NCI-H524 (cell line): ENCODE measurements at places on chromosomes 11 and 22.
A peak's percentile ranks its signal among the peaks of the same experiment; 100 is the strongest.

GRCh38 chr11:60370811-60371298 lies 7.5 kb upstream of the MS4A7 start:
- no peak for DNase-seq

- no peak for DNase-seq
Measured at GRCh38 chr11:107719557-107720302, 7.9 kb upstream of the SLN start.

DNA sequence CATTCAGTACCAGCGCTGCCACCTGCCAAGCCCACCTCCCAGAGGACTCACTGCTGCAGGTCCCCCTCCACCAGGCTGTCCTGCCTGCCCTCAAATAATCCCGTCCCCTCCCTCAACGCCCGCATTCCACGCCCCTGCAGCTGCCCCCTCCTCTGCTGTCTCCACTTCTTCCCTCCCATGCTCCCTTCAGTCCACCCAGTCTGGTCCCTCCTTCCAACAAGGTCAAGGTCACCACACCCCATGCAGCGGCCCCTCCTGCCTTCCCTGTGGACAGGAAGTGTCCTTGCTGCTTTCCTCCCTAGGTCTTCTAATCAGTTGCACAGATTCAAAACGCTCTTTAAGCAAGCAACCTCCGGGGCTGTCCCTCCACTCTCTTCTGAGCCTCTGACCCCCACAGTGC lies 12.1 kb downstream of the MACROD1 start:
- no peak for DNase-seq

DNA sequence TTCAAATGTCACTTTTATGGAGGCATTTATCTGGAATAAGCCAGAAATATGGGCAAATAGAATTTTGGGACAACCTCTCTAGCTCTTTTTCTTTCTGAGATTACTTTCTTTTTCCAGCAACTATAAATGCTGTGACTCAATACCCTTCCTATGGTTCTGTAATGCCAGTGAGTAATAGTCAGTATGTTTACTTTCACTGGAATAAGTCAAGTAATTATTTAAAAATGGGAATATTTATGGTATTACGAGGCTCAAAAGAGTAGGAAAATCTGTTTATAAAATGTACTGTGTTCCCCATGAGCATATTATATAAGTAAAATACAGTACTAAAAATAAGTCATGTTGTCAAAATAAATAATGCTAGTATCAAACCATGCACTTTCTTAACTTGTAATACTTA lies 750.5 kb downstream of the LUZP2 start:
- DNase-seq = no peak

DNA sequence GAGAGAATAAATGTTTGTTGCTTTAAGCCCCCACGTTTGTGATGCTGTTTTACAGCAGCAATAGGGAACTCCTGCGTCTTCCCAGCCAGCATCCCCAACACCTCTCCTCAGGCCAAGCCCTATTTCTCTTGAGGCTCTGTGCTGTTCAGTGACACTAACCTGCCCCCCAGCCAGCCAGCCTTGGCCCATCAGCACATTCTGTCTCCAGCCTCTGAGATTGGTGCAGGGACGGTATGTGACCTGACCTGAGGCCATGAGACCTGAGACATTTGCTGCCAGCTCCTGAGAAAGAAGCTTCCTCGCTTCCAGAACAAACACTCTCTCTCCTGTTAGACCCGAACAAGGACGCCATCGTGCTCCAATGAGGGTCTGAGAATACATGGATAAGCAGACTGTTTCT lies 38.5 kb upstream of the SLC35C1 start:
- DNase-seq = no peak

DNA sequence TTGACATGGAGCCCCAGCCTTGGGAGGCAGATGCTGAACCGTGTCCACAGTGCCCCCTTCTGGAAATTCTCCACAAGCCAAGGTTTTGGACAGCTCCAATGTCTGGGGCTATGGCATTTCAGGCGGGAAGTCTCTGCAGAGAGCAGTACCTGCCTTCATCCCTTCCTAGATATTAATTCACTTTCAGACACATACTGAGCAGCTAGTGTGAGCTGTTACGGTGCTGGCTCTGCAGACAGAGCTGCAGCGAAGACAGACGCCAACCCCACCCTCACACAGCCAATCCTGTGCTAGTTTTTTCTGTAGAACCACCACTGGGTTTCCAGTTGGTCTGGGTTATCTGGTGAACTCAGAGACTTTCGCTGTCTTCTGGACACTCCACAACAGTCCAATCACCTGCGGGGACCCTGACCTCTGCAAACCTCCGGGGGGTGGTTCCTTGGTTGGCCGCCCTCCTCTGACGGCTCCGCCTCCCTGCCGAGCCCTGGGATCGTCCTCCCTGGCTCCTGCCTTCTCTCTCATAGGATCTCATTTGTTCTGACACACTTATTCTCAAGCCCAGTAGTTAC lies 9.1 kb downstream of the LMF2 start:
- peak; percentile 36 for DNase-seq

DNA sequence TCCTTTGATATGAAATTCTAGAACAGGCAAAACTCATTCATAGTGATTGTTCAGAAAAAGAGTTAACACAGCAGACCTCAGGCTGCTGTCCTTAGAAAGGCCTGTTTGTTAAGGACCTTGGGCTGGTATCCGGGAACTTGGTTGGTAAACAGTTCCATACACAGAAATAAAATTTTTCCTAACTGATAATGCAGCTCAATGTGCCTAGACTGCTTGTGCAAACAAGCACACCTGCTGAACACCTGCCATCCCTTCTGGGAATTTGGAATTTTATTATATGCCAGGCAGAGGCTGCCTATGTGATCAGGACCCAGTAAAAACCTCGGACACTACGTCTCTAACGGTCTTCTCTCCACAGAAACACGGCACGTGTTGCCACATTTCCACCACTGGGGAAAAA lies 11.5 kb downstream of the THAP12 start:
- no peak for DNase-seq

GRCh38 chr22:33327348-33327860 lies 269.2 kb upstream of the SYN3 start:
- no peak for DNase-seq

DNA sequence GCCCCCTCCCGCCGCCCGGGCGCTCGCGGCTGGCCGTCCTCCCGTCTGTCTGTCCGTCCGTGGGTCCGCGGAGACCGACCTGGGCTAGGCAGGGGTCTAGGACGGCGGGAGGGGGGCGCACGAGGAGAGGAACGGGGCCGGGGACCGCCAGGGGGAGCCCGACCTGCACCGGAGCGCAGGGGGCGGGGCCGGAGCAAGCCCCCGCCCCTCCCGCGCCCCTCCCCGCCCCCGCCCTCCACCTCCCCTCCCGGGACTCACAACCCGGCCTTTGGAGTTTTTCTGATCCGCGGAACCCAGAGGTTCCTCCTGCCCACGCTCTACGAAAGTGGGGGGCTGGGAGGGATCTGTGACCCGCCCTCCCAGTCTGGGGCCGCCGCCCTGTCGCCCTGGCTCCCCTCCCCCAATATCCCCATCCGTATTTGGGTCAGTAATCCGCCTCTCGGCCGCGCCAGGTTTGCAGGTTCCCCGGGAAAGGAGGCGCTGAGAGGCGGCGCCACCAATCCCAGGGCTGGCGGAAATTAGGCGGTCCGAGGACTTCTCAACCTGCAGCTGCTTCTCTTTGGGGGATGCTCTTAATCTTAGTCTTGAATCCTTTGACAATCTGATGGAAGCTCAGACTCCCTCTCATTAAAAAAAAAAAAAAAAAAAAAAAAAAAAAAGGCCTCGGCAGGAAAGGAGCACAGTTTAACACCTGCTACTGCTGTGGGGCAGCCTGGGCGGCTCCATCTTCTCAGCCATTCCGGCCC lies 925 bp upstream of the KCNJ11 start:
- peak; percentile 90 for DNase-seq

- peak; percentile 56 for DNase-seq
Measured at GRCh38 chr11:120929664-120930154, 94.2 kb upstream of the TBCEL start.

DNA sequence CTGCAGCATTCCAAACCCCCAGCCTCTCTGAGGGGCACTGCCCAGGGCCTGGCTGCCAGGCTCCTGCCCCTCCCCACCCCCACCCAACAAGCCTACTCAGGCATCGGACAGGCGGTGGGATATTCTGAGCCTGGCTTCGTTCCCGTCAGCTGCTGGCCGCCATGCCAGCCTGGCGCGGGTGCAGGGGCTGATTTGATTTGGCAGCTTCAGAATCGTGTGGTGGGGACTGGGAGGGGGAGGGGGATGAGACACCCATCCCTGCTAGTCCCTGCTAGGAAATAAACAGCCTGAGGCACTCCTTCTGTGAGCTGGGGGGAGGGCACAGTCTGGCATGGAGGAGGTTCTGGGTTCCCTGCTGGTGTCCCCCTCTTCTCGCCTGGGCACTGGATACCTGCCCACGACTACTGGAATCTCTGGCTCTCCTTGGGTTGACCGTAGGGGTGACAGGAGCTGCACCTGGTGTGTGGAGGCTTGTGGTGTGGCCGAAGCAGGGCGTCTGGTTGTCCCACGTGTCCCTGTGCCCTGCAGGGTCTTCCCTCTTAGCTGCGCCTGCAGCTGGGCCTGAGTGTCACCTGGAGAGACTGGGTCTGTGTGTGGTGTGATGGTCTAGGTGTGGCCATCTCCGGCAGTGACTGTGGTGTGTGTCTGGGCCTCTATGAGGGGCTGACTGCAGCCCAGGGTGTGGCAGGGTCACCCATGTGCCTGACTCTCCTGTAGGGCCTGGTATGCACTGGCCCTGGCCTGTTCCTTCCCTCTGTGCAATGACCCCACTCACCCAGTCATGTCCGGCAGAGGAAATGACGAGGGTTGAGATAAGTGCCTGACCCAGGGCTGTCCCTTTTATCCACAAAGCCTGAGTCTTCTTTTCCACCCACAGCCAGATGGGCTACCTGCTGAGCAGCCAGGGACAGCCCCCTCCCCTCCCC lies 42.2 kb downstream of the PDE2A start:
- peak; percentile 5 for DNase-seq

DNA sequence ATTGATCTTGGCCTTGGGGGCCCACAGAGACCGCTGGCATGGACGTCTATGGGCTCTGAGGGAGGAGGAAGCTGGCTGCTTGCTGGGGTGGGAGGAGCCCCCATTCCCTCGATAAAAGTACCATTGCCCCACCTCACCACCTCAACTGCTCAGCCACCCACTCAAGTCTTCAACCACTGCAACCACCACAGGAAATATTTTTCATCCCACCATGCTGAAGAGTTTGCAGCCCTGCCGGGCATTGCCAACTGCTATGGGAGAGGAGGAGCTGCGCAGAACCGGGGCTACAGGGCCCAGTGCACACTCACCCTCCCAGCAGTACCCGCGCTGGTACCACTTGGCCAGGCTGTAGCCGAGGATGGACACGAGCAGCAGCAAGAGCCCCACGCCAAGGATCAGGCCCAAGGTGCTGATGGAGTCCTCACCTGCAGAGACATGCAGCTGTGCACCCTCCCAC lies 29.2 kb downstream of the IL10RA start:
- no peak for DNase-seq

DNA sequence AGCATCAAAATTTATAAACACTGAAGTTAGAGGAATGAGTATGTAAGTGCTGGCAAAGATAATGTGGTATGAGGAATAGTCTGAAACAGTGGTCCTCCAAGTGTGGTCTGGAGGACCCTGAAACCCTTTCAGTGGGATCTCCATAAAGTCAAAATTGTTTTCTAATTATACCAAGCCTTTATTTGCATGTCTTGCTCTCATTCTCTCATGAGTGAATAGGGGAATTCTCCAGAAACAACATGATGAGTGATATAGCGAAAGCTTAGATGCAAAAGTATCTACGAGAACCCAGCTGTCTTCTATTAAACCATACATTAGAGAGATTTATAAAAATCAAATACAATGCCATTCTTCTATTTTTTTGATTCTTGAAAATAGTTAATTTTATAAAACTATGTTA lies 145.0 kb upstream of the RAG2 start:
- no peak for DNase-seq

DNA sequence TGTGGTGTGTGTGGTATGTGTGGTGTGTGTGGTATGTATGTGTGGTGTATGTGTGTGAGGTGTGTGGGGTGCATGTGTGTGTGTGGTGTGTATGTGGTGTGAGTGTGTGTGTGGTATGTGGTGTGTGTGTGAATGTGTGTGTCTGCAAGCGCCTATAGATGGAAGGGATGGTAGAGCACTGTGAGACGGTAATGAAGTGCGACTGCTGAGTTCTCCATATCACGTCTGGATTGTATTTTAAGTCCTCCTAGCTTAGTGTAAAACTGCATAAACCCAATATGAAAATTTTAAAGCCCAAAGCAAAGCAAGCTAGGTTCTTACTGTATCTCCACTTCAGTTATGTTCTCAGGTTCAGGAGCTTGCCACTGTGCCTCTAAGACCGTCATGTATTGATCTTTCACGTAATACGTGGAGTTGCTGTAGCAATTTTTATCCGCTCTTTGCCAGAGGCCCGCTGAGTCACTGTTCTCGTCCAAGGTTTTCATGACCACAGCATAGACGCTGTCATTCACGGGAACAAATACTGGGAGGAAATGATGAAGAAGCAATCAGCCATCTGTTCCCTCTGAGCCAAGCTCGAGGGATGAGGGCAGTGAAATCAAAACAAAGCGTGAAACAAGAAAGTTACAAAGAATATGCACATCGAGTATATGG lies 5.5 kb downstream of the PLET1 start:
- peak; percentile 18 for DNase-seq

- no peak for DNase-seq
Measured at GRCh38 chr22:30944986-30945385, 23.6 kb downstream of the MORC2 start.

- no peak for DNase-seq
Measured at GRCh38 chr11:103332409-103332808, 223.2 kb downstream of the DYNC2H1 start.

- DNase-seq = no peak
Measured at GRCh38 chr22:44248926-44249325, 63.8 kb downstream of the SHISAL1 start.

DNA sequence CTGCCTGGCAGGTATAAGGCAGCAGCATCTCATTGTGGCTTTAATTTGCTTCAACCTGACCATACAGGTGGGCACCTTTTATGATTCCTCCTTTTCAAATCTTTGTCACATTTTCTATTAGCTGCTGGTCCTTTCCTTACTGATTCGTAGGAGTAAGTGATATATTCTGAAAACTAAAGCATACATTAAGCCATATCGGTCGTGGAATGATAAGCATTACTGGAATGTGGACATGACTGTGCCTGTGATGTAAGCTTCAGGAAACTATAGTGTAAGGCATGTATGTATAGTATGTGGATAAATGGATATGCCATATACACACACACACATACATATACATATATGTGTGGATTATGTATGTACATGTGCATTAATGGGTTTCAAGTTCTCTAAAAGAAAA lies 20.8 kb downstream of the YPEL1 start:
- no peak for DNase-seq
